Endothelial cell (in vitro differentiated cells): ENCODE measurements at places on chromosomes 2 and 18. TPM values are rescaled to one million over a fixed set of nuclear protein-coding genes. Genes with fewer than 3 reads are reported as not detected.
A peak's percentile ranks its signal among the peaks of the same experiment; 100 is the strongest.

The UNC80 gene
- 0.05 TPM for total RNA-seq

The CKAP2L gene
- 5.5 TPM for total RNA-seq

The HAAO gene
- 6.0 TPM for total RNA-seq

The NT5DC4 gene
- total RNA-seq, result not detected

The PMAIP1 gene
- 3.2 TPM for total RNA-seq

The LNPK gene
- 12.5 TPM for total RNA-seq

The TSHZ1 gene
- 16.3 TPM for total RNA-seq

The MEP1B gene
- 0.15 TPM for total RNA-seq

The RIT2 gene
- total RNA-seq, result not detected

DNA sequence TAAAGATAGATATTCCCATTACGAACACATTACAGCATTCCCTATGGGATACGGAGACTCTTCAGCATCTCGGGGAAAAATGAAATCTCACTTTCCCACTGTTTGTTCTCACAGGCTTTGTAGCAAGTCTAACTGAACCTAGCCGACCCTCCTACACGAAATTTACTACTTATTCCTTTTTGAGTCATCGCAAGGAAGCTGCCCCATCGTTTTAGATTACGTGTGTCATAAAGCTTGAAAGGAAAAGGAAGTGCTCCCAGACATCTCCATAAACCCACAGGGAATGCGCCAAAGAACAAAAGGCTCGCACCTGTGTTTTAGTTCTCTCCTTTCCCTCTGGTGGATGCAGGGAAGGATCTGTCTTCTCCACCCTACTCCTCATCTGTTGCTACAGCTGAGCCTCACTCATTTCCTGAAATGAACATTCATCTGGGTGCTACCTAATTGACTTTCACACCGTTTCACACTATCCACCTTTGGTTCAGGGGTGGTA, 76.2 kb upstream of the STK39 start:
- DNase-seq, result no peak

DNA sequence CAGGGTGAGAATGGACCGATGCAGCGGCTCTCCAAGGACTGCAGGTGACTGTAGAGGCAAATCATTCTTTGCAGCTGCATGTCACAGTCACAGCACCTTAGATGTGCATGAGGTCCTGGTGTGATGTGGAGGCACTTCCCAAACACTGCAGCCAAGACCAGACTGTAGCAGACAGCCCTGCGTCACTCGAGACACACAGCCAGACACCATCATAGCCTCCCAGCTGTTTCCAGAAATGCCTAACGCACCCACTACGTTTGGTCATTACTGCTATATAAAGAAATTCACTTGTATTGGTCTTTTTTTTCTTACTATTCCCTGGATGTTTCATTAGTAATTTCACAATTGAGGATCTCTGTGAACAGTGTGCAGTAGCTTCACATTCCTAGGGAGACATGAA, 60.9 kb downstream of the SH3YL1 start:
- no peak for DNase-seq

- DNase-seq, result no peak
These were observed 25.4 kb upstream of the NRP2 start for GRCh38 chr2:205656941-205657340.

DNA sequence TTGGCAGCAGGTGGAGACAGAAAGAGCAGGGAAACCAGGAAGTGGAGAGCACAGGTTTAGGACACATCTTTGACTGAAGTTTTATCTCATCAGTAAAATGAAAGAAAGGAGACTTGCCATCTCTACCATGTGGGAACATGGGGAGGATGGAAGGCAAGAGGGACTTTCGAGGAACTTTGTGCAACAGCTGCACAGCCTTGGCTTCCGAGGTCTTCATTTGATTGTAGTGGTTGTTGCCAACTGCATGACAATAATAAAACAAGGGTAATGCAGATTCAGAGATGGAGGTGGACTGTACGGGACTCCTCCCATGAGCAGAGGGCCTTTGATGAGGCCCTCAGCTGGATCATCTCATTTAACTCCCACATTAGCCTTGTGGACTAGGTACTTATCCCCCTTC, 49.3 kb upstream of the FZD7 start:
- no peak for DNase-seq

- no peak for DNase-seq
These were observed 91.4 kb downstream of the TRIB2 start for GRCh38 chr2:12807907-12808810.

- DNase-seq, result no peak
These were observed 33.9 kb downstream of the MBP start for GRCh38 chr18:77098538-77099174.

- no peak for DNase-seq
These were observed 270.5 kb downstream of the ACTR3 start for GRCh38 chr2:114160263-114160981.

DNA sequence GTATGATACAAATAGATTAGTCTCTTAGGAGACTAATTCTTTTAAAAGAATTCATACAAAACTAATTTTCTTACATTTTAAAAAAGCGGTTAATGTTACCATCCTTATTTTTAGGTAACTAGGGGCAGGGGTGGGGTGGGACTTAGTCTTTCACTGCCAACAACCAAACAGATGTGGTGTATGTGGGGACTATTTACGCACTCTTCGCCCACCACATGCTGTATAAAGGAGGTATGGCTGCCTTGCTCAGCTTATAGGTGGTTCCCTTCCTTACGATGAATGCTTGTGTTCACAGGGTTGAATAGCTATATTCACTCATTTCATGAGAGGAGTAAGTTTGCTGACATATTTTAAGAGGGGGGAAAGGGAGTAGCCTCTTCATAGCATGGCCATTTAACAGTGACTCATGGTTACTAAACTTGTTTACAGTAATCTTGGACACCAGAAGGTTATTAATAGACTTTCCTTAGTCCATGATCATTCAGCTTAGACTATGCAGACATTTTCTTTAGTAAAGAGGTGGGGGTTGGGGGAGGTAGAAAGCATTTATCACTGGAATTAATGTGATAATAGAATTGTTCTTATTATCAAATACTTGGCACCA, 61.8 kb downstream of the CAB39 start:
- no peak for DNase-seq

DNA sequence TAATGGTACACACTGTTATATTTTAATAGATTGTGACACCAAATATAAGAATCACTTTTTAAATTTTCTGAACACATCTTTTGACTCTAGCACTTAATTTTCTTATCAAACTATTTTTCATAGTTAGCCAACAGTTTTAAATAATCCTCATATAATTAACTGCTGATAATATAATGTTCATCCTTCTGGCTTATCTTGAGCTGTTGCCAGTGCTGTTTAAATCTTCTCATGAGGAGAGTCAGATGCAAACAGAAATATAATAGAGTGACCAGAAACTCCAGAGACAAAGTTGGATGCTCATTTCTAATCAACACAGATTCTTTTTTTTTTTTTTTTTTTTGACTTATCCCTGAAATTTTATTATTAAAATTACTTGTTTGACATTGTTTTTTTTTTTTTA, 282.6 kb downstream of the SPAG16 start:
- DNase-seq, result no peak

DNA sequence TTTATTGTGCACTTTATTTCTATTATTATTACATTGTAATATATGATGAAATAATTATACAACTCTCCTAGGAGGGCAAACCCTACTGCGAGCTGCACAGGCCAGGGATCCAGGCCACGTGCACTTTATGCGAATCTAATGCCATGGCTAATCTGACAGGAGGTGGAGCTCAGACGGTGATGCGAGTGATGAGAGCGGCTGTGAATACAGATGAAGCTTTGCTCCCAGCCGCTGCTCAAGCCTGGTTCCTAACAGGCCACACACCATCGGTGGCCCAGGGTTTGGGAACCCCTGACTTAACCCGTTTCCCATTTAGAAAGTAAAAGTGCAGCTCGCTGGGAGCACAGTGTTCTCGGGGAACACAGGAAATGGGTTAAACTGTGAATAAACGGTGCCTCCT, 40.8 kb upstream of the RAB6D start:
- no peak for DNase-seq

DNA sequence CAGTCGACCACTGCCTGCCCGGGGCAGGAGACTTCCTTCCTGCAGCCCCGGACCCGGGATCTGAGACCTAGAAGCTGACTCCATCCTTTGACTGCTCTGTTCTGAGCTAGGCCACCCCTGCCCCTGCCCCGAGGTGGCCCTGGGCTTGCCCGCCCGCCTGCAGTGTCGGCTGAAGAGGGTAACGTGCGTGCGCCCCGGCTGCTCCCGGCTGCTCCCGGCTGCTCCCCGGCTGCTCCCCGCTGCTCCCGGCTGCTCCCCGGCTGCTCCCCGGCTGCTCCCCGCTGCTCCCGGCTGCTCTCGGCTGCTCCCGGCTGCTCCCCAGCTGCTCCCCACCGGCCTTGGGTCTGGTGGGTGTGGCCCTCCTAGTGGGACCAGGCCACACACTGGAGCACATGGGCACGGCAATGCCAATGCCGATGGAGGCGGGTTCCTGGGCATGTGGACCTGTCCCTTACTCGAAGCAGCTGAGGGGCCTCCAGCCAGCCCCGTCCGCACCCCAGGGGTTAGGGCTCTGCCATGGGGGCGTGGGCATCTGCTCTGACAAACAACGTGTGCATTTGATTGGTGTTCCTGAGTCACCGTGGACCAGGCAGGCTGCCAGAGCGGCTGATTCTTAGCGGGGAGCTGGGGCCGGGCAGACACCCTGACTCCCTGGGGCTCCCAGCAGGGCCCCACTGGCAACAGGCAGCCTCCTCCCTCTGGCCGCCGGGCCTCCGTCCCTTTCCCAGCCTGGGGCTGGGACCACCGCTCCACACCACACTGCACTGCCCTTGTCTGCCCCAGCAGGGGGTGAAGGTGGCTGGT, 2.0 kb upstream of the GAL3ST2 start:
- peak; percentile 2 for DNase-seq

DNA sequence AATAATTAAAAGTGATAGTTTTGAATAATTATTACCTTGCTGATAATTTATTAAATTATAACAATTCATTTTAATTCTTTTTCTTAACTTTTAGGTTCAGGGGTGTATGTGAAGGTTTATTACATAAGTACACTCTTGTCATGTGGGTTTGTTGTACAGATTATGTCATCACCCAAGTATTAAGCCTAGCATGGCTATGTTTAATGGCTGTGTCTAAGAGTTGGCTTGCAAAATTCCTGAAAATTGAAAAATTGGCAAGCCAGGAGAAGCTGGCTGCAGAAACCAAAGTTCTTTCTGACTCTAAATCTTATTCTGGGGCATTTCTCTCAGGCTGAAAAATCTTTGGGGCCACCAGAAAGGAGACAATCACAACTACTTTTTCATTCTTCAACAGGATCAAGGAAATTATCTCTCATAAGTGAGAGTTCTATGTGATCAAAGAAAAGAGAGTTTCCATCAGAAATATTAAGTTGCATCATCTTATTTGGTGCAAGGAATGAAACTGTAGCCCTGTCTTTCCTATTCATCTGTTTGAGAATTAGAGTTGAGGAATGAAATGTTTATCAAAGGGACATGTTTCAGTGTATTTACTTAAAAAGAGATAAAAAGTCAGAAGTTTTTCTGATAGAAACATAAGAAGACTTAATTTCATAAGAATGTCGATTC, 412.1 kb upstream of the CDH2 start:
- DNase-seq, result no peak

- no peak for DNase-seq
These were observed 32.0 kb upstream of the GRHL1 start for GRCh38 chr2:9919512-9919911.

GRCh38 chr2:238512247-238512867, 85.6 kb downstream of the ASB1 start:
- DNase-seq, result no peak

DNA sequence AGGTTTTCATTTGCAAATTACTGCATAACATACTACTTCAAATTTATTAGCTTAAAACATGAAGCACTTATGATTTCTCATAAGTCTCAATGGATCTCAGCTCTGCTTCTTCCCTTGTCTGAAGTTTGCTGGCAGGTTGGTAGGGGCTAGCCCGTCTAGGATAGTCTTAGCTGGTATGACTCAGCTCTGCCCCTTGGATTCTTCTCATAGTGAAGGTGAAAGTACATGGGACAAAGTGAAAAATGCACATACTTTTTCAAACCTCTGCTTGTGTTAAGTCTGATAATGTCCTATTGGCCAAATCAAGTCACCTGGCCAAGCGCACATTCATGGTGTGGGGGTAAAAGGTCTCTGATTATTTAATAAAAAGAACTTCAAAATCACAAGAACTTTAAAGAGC, 184.8 kb upstream of the VWC2L start:
- no peak for DNase-seq

DNA sequence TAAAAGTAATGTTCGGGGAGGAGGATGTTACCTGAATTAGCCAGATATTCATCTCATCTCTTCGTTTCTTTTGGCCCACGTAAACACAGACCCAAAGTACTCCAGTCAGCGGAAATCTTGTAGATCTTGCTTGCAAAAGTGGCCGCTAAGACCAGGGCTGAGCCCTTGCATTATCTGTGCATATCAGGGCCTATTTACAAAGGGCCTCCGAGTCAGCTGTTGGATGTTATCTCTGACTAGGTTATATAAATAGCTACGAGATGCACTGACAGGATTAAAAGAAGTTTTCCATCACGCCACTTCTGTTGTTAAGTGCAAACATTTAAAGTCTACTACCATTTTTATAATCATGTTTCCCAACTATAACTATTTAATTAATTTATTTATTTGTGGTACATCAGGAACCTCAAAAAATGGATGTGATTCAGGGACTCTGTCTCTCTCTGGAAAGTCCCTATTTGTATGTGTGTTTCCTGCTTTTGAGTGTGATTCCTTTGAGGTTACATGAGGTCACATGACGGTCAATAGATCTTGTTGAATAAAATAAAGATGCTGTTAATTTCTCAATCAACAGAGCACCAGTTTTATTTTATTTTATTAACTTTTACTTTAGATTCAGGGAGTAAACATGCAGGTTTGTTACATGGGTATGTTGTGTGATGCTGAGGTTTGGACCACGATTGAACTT, 46.8 kb upstream of the MBOAT2 start:
- DNase-seq, result no peak

- DNase-seq, result no peak
These were observed 18.2 kb downstream of the AFTPH start for GRCh38 chr2:64542071-64543007.

DNA sequence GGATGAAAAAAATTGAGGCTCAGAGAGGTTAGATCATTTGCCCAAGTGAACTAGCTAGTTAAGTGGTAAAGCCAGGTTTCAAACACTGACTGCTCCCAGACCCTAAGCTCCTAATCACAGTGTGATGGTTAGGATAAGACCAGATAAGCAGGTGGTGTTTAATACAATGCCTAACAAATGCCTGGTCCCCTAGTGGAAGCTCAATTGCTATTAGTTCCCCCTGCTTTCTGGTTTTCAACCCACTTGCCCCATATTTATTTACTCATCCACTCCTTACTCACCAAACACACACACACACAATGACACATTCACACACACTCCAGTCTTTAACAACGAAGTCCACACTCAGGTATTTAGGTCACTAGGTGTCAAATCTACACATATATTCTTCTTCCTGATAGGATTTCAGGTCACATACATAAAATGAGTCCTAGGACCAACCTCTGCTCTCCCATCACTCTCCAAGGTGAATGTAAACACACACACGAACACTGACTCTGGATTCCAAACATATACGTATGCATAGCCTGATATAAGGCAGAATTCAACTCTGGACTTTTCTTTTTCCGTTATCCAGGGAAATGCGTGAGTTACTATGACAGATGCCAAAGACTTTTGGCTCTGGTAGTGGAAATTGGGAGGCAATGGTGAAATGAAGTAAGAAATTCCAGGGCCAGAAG, 73.6 kb upstream of the TSPYL6 start:
- no peak for DNase-seq
